ENCODE measurements at places on chromosomes 6 and 20. TPM values are rescaled to one million over a fixed set of nuclear protein-coding genes. Genes with fewer than 3 reads are reported as not detected.

DNA sequence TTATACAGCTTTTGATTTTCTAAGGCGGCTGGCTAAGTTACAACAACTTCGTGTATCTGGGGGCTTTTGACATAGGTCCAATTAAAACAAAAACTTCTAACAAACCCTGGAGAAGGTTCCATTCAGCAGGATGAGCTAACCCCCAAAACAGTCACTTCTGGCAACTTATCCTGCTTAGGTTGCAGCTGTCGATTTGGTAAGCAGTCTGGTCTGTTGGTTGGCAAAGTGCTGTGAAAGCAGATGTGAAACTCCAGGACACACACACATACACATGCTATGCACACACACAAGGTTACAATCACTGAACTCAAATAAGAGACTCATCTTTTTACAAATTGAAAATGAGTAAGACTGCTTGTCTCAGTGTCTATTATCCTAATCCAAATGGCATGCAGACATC lies 119.0 kb upstream of the STMND1 start:
- no peak for DNase-seq
- no peak overlapping the region for H3K4me3 ChIP-seq
- no peaks in the 10 kb centered on the region for H3K36me3 ChIP-seq
- no peaks in the 10 kb centered on the region for H3K4me1 ChIP-seq

DNA sequence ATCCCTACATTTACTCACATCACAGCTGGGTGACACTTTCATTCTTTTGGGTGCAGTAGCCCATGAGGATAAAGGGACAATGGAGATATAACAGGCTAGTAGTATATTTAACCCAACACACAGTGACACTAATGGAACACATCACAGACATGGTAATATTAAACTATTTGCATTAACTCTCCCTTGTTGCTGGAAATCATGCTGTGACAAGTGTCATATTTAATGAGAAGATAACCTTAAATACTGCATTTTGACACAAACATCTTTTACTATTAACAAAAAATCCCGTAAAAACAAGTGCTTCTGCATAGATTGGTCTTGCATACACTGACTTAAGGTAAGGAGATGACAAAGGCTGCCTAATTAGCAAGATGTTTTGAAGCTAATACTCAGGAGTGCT lies 45.5 kb downstream of the CNR1 start:
- H3K27me3 ChIP-seq = no peaks in the 10 kb centered on the region
- H3K27ac ChIP-seq = no peak overlapping the region
- H3K4me1 ChIP-seq = no peaks in the 10 kb centered on the region
- H3K36me3 ChIP-seq = no peaks in the 10 kb centered on the region
- DNase-seq = no peak

The RBBP8NL gene
- total RNA-seq = 8.7 TPM

DNA sequence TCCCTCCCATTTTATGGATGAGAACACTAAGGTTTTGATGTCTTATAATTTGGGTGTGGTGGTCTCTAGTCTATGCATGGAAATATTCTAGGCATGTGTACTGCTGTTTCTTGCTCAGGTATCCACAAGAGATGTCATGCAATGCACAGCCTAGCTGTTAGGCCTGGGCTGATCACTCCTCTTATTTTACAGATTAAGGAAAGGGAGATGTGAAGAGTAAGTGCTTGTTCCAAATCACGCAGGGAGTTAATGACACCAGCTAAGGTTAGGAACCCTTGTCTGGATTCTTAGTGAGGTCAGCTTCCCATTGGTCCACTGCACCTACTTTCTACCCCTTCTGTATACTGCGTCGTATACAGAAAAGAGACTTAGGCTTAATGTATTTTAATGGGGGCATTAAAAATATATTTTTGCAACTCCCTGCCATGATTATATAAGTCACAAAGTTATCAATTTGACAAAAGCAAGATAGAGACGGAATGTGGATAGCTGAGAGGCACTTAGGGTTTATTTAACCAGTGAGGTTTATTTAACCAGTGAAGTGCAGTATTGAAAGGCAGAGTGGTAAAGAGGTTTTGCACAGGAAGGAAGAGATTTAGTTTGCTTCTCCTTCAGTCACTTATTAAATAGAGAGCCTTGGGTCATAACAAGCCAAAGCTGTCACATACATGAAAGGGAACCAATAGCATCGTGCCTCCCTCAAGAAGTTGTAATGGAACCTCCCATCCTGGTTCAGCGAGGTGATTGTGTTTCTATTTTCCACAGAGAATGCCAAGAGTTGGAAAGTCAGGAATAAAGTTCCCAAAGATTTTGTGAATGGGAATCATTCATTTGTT lies 95.0 kb upstream of the FAM184A start:
- no peak for DNase-seq
- no peaks in the 10 kb centered on the region for H3K27me3 ChIP-seq
- no peaks in the 10 kb centered on the region for H3K4me1 ChIP-seq
- no peaks in the 10 kb centered on the region for H3K36me3 ChIP-seq
- H3K4me3 ChIP-seq = no peak overlapping the region
- H3K27ac ChIP-seq = no peak overlapping the region

The EBF4 gene
- total RNA-seq = 5.1 TPM

The SLC35B2 gene
- total RNA-seq = 57.6 TPM

GRCh38 chr6:108630050-108630714 lies 69.5 kb downstream of the FOXO3 start:
- DNase-seq = no peak
- peak overlapping the region; percentile 45 for H3K27ac ChIP-seq
- peaks cover 8% of the 10 kb centered on the region for H3K4me1 ChIP-seq
- H3K27me3 ChIP-seq = no peaks in the 10 kb centered on the region
- H3K36me3 ChIP-seq = no peaks in the 10 kb centered on the region

DNA sequence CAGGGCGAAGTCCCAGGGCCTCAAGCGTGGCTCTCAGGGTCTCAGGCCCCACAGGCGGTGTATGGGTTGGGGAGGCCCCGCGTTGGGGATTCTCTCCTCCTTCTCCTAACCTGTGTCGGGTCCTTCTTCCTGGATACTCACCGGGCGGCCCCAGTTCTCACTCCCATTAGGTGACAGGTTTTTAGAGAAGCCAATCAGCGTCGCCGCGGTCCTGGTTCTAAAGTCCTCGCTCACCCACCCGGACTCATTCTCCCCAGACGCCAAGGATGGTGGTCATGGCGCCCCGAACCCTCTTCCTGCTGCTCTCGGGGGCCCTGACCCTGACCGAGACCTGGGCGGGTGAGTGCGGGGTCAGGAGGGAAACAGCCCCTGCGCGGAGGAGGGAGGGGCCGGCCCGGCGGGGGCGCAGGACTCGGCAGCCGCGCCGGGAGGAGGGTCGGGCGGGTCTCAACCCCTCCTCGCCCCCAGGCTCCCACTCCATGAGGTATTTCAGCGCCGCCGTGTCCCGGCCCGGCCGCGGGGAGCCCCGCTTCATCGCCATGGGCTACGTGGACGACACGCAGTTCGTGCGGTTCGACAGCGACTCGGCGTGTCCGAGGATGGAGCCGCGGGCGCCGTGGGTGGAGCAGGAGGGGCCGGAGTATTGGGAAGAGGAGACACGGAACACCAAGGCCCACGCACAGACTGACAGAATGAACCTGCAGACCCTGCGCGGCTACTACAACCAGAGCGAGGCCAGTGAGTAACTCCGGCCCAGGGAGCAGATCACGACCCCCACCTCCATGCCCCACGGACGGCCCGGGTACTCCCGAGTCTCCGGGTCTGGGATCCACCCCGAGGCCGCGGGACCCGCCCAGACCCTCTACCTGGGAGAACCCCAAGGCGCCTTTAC lies at the start of gene HLA-G:
Gene HLA-G, plus strand, starts transcription at position 247 of the 892 bp plus-strand sequence. Its CDS starts 20 bp downstream, at position 267.
- no peak within 1 kb of the TSS for H3K4me3 ChIP-seq
- no peak within 1 kb of the TSS for H3K27ac ChIP-seq
- H3K4me1 ChIP-seq = no peaks in the 10 kb centered on the region
- H3K27me3 ChIP-seq = no peaks in the 10 kb centered on the region
